ENCODE measurements at places on chromosomes 5 and 9. TPM values are rescaled to one million over a fixed set of nuclear protein-coding genes. Genes with fewer than 3 reads are reported as not detected.

FRMPD1 gene
- not detected for total RNA-seq

RGS7BP gene
- total RNA-seq = not detected

SSBP2 gene
- total RNA-seq = 14.6 TPM

HAVCR1 gene
- total RNA-seq = 0.88 TPM

MEIKIN gene
- total RNA-seq = not detected

ADCY2 gene
- not detected for total RNA-seq

TLR4 gene
- total RNA-seq = 6.3 TPM

GARIN3 gene
- total RNA-seq = not detected

PCDHA7 gene
- total RNA-seq = 0.29 TPM

FRMD3 gene
- total RNA-seq = under 0.01 TPM

PKD2L2 gene
- total RNA-seq = not detected

ST8SIA4 gene
- 3.0 TPM for total RNA-seq

FCN2 gene
- not detected for total RNA-seq

PDE6A gene
- not detected for total RNA-seq

SPATA31E1 gene
- total RNA-seq = not detected

COL23A1 gene
- total RNA-seq = not detected

PLEKHG4B gene
- under 0.01 TPM for total RNA-seq

SLC4A9 gene
- total RNA-seq = not detected

SPATA31A3 gene
- total RNA-seq = not detected

LCN15 gene
- not detected for total RNA-seq

COL15A1 gene
- 5.4 TPM for total RNA-seq

MCCC2 gene
- 21.8 TPM for total RNA-seq

CNTFR gene
- not detected for total RNA-seq

STK32A gene
- total RNA-seq = 1.4 TPM

WDR41 gene
- 103 TPM for total RNA-seq

OR13F1 gene
- total RNA-seq = not detected

QRFP gene
- not detected for total RNA-seq

SH2D3C gene
- not detected for total RNA-seq

FGF1 gene
- total RNA-seq = 0.44 TPM

TSSK1B gene
- total RNA-seq = 0.57 TPM

IL12B gene
- not detected for total RNA-seq

SLC25A51 gene
- 74.3 TPM for total RNA-seq

SLC35D2 gene
- total RNA-seq = 26.9 TPM

HSD17B3 gene
- total RNA-seq = not detected

SPAG8 gene
- total RNA-seq = 0.66 TPM

SMIM32 gene
- total RNA-seq = not detected

RETREG1 gene
- 0.66 TPM for total RNA-seq

DMRT3 gene
- not detected for total RNA-seq

LCN1 gene
- total RNA-seq = not detected

PTGR1 gene
- 60.3 TPM for total RNA-seq

GGTA1 gene
- not detected for total RNA-seq

GABRA1 gene
- total RNA-seq = not detected

PALM2AKAP2 gene
- total RNA-seq = 66.4 TPM

SPATA31D4 gene
- not detected for total RNA-seq

FAM200C gene
- total RNA-seq = 2.2 TPM

Measured in placental pericyte (primary cell).